ENCODE measurements at places on chromosomes 13 and 19. TPM values are rescaled to one million over a fixed set of nuclear protein-coding genes. Genes with fewer than 3 reads are reported as not detected.

The PNMA8B gene
- polyA plus RNA-seq, result 0.14 TPM

The F2RL3 gene
- 1.5 TPM for polyA plus RNA-seq

The PABPC3 gene
- 0.20 TPM for polyA plus RNA-seq

The CACNG6 gene
- polyA plus RNA-seq, result not detected

The SMIM44 gene
- polyA plus RNA-seq, result not detected

The EBPL gene
- polyA plus RNA-seq, result 53.0 TPM

The DCT gene
- 0.02 TPM for polyA plus RNA-seq

The RASA3 gene
- polyA plus RNA-seq, result 1.5 TPM

The FAM174C gene
- polyA plus RNA-seq, result 46.7 TPM

The C19orf85 gene
- not detected for polyA plus RNA-seq

The NCR1 gene
- polyA plus RNA-seq, result not detected

The TSKS gene
- polyA plus RNA-seq, result 0.55 TPM

The MEDAG gene
- polyA plus RNA-seq, result 1.5 TPM

The GTF2F2 gene
- polyA plus RNA-seq, result 19.0 TPM

The KLK13 gene
- 1,038 TPM for polyA plus RNA-seq

All from esophagus (tissue), 2 donors.